Mucosa of descending colon (tissue), 3 donors: ENCODE measurements at places on chromosomes 1 and 21. TPM values are rescaled to one million over a fixed set of nuclear protein-coding genes. Genes with fewer than 3 reads are reported as not detected.

DNA sequence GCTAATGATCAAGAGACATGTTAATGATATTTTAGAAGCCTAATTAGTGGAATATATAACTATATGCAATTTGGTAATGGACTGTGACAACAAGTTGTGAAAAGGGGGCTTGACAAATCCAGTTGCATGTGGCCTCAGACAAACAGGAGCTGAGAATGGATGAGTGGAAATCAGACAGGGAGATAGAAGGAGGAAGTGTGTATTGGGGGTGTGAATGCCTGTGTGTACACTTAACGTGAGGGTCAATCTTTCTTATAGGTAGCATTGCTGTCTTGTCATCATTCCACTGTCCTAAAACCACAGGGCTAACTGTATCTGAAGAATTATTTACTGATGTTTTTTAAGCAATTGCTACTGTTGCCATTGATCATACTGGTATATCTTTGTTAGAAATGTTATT, 64.8 kb downstream of the PBX1 start:
- DNase-seq: no peak

GRCh38 chr1:108503062-108503733, 53.1 kb downstream of the NBPF6 start:
- no peak for DNase-seq

- no peak for DNase-seq
Observed at GRCh38 chr1:89670163-89670562, 37.2 kb downstream of the LRRC8C start.

DNA sequence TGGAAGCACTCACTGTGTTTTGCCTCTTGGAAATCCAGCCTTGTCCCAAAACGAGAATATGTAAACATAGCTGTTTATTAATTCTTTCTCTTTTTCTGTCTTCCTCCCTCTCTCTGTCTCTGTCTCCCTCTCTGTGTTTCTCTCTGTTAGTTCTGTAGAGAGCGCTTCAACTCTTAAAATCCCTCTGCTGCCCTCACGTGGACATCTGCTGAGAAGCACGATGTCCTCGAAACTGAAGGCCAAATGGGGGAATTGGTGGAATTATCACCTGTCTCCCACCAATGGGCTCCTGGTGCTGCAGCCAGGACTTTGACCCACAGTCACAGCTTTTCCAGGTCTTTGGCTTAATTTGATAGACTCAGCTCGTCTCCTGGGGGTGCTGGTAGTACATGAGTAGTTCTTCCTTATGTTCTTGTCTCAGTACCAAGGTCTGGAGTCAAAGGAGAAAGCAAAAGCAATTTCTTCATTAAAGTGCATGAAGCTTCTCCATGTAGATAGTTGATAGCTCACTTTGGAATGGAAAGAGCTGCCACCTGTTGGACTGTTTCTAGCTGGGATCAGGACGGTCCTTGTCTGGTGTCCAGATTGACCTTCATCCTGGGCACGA, 5.5 kb upstream of the GBP6 start:
- peak; percentile 77 for DNase-seq

DNA sequence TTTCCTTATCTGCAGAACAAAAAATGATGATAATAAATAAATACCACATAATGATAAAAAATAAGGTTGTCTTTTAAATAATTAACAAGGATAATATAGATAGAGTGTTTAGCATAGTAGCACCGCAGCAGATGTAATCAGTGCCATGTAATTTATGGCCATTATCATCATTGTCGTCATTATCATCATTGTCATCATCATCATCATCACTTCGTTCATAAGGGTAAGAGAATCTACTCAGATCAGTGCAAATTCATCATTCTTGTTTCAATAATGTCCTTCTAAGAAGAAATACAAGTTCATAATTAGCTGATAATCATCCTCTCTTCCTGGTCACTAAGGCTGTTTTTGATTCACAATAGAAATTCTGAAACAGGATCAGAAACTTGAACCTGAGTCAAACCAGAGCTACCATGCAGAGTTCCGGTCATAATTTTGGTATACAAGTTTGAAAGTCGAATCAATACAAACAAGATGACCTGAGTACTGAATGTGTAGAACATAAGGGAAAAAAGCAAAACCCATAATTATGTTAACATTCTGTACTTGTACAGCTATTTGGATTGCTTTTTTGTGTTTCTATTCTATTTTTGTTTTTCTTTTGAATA, 172.0 kb downstream of the LRRC40 start:
- DNase-seq: no peak

DNA sequence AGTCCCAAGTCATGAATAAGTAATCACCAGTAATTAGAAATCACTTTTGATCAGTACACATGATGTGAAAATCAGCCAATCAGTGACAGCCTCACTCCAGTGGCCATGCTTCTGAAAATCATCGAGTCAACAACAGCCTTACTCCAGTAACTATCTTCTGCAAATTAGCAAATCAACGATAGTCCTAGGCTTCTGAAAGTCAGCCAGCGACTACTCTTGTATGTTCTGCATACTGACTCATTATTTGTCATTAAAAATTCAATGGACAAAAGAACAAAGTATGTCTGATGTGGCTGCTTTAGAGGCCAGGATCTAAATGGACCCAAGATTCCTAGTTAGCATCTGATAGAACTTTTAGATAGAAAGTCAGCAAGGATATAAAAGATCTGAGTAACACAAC, 102.5 kb downstream of the GPR52 start:
- DNase-seq: no peak

DNA sequence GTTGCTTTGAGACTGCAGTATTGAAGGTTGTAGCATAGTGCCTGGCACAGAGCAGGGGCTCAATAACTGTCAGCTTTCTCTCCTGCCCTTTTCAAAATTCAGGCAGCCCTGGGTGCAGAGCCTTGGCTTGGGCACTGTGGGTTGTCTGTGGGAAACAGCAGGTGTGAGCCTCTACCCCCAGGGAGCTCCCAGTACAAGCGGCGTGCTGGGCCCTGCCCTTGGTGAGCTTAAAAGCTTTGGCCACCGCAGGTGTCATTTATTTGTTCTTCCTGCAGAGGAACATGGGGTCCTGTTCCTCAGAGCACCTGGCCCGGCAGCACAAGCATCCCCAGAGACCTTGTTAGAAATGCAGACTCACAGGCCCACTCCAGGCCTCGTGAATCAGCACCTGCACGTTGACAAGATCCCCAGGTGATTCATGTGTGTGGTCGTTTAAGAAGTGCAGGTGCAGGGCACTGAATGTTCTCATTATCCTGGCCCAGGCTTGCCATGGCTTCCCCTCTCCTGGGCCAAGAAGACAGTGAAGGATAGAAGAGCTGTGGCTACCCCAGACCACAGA, 29.9 kb upstream of the IGSF21 start:
- no peak for DNase-seq

GRCh38 chr1:93735722-93736121, 54.1 kb upstream of the BCAR3 start:
- DNase-seq: no peak

GRCh38 chr1:180175291-180175690, 20.6 kb downstream of the QSOX1 start:
- DNase-seq: no peak

GRCh38 chr1:186435336-186435735, 25.6 kb downstream of the PDC start:
- DNase-seq: no peak

DNA sequence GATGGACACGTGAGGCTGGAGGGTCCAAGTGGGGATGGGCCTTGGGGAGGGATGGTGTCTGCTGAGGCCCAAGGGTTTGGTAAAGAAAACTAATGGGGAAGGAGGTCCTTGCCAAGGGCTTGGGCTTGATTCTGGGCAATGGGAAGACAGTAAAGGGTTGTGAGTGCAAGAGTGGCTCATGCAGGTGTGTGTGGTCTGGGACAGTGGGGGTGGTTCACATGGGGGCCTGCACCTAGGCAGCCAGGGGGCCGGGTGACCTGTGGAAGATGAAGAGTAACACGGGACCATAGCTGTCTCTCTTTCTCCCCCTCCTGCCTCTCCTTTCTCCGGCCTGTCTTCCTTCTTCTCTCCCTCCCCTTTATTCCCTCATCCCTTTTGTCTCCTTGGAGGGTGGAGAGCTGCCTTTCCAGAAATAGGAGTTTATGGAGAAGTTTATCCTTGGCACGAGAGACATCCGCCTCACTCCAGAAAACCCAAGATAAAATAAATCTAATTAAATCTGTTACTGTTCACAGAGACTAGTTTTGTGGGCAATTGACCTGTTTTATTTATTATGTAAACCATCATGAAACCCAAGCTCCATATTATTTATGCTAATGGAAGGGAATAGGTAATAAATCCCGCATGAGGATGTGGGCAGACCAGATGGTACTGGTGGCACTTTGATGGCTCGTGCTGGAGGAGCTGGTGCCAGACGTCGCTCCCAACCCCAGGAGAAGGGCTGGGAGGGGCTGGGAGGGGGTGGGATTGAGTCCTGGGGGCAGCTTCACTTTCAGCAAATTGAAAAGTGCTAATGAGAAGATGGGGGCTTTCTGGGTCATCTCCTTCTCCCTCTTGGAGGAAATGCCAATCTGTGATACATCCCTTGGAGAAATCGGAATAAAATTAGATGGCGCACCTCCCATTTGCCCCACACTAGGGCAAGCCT, 272.9 kb upstream of the CSF3R start:
- DNase-seq: no peak

Gene GUCA2B
- 176 TPM for total RNA-seq

Gene AMPD1
- total RNA-seq: 0.44 TPM

Gene NUDT4B
- total RNA-seq: not detected

Gene MPL
- total RNA-seq: 1.0 TPM

Gene ANGEL2
- total RNA-seq: 24.7 TPM
